Nasal cavity respiratory epithelium epithelial cell of viscerocranial mucosa (primary cell): ENCODE measurements at places on chromosomes 2 and 18. TPM values are rescaled to one million over a fixed set of nuclear protein-coding genes. Genes with fewer than 3 reads are reported as not detected.

Gene REG3A
- not detected in 2 replicates for total RNA-seq

Gene REG1A
- not detected in 2 replicates for total RNA-seq

Gene MDH1B
- total RNA-seq: under 0.01 and 0.28 TPM in 2 replicates

Gene DSG4
- total RNA-seq: under 0.01 TPM in 1 of 2 replicates, not detected in the other

Gene KANSL3
- total RNA-seq: 24.9 and 36.7 TPM in 2 replicates

Gene FAM228A
- total RNA-seq: under 0.01 TPM in 1 of 2 replicates, not detected in the other
